NCI-H2081 (cell line): ENCODE measurements at places on chromosomes 2 and 18.

GRCh38 chr2:153218851-153219250 lies 259.7 kb downstream of the RPRM start:
- DNase-seq: no peak

- no peak for DNase-seq
Observed at GRCh38 chr2:165743442-165743841, 50.6 kb downstream of the GALNT3 start.

DNA sequence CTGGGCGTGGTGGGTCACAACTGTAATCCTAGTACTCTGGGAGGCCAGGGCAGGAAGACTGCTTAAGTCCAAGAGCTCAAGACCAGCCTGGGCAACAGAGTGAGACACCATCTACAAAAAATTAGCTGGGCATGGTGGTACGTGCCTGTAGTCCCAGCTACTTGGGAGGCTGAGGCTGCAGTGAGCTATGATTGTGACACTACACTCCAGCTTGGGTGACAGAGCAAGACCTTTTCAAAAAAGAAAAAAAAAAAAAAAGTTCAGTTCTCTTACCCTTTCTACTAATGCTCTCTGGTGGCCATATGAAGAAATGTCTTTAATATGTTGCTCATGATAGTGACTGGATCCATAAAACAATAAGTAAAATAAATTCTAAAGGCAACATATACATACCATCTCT lies 14.9 kb downstream of the TYW5 start:
- peak; percentile 2 for DNase-seq

DNA sequence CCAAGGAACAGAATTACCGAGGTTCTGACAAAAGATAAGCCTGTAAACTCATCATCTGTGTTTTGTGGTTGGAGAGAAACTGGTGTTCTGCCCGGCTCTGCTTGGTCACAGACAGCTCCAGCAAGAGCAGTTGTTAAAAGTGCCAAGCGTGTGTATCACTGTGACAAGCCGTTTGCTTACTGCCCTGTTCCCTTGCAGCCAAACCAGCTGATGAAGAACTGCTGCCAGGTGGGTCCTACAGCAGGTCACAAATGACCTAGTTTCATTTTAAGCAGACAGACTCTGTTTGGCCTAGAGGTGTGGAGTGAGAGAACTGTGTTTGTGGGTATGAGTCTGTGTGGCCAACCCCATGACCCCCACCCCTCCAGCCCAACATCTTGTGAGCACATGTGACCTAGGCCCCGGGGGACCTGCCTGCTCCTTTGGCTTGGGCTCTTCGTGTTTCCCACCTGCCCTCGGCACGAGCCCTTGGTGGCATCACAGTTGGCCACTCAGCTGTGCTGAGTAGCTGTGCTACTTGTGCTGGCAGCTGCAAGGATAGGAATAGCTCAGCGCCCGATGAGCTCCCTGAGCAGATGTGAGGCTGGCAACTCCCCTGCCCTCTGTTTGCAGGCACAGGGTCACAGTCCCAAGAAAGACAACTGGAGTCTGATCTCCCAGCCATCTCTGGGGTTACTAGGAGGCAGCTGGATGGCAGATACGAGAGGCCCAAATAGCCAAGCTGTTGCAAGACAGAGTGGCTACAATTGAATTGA lies 9.7 kb downstream of the OXER1 start:
- no peak for DNase-seq

DNA sequence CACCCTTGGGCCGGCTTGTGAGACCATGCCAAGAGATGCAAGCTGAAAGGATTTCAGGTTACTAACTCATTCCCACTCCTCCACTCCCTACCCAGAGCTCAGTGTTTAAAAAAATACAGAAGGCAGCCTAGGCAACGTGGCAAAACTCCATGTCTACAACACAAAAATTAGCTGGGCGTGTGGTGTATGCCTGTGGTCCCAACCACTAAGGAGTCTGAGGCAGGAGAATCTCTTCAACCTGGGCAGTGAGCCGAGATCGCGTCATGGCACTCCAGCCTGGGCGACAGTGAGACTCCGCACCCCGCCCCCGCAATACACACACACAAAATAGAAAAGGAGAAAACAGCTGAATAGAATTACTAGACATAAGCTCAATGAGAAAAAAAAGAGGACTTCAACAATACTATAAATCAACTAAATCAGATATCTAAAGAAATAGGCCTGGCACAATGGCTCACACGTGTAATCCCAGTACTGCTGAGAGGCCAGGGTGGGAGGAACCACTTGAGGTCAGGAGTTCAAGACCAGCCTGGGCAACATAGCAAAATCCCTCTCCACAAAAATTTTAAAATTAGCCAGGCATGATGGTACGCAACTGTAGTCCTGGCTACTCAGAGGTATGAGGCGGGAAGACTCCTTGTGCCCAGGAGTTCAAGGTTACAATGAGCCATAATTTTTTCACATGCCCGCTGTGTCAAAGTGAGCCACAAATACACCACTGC lies 10.1 kb downstream of the IWS1 start:
- no peak for DNase-seq

DNA sequence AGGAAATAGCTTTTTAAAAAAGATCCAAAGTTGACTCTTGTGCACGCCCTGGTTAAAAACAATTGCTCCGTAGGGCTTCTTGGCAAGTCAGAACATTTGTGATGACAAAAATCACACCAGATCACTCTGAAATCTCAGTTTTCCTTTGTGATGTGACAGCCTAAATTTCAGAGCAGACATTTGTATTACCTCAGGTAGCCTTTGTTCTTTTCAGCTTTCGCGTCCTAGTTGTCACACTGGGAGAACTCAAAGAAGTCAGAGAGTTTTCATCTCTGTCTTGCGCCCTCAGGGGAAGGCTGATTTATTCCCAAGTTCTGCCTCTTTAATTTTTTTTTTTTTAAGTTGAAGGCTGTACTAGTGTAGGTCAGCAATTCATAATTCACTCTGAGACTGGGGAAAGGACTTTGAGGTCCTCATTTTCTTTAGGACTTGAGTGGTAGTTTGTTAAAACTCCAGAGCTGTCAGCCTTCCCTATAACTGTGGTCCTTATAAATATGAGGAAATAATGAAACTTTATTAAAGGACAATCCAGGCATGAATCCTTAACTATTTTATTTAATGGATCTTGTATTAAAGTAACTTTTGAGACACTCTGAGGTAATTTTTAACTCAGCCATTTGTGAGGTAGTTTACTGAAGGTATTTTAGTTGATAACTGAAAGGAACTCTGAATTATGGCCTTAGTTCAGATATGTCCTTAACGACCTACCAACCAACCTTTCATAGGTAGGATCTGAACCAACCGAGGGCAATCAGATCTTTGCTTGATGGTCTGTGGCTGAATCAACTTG lies 525.1 kb upstream of the FAM98A start:
- no peak for DNase-seq
